ENCODE measurements at places on chromosomes 4 and X.

DNA sequence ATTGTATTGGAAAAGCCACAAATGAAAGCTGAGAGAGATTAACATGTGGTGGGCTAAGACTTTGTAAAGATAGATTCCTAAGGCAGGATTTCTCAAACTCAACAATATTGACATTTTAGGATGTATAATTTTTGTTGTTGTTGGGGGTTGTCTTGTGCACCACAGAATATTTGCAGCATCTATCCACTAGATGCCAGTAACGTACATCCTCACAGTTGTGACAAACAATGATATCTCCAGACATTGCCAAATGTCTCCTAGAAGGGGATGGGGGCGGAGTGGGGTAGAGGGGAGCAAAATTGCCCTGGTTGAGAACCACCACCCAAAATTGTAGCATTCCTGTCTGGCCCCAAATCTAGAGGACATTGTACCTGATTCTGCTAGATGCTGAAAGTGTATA lies 14.7 kb upstream of the CBR4 start:
- DNase-seq, result peak; percentile 39

DNA sequence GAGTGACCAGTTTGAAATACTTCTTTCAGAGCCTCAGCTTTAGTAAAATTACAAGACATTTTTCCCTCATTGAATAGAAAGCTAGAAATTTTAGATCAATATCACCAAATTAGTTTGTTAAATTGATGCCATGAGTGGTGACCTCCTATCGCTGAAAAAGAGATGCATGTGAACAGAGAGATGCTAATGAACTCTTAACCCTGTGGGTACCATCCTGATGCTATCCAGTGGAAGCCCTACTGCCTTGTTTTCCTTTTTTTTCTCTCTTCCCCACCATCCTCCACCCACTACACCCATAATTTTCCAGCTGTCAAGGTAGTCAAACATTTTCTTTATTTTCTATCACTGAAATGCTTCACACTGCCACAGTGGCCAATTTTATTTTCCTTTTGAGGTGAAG lies 61.9 kb downstream of the PPEF1 start:
- DNase-seq, result no peak

DNA sequence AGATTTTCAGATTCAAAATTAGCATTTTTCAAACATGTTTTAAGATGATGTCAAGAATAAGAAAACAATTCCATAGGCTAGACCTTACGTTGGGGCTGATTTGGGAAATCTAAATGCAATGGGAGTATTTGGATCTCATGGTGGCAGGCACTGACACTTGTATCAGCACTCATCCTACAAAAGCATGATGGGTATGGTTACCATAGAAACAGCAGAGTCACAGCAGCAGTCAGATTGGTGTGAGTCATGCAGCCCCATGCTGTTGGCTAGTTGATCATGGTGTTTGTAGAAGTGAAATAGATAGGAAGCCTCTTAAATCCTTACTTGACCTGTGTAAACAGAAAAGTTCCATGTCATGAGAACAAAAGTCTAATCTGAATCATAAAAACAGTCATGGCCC lies 1637.3 kb upstream of the PABPC4L start:
- DNase-seq, result peak; percentile 32

GRCh38 chrX:10518073-10518472 lies 102.3 kb downstream of the MID1 start:
- DNase-seq, result no peak

GRCh38 chr4:154015578-154015977 lies 226.7 kb upstream of the SFRP2 start:
- no peak for DNase-seq

DNA sequence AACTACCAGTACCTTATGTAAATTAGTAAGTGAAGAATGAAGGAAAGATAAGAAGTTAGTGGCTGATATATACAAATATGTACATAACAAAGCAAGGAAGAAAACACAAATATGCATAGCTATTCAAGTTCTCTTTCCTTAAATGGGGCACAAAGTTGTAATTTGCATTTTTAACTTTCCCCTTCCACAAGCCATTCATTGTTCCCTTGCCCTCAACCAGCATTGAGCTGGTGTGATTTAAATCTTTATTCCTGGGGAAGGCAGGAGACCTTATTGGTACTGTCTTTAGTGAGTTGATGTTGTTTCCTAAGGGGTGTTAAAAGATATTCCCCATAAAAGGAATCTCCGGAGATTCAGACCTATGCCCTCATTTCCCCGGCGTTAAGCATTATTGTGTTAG lies 735.3 kb downstream of the PCDH18 start:
- no peak for DNase-seq

GRCh38 chrX:153830640-153831428 lies 490 bp upstream of the PDZD4 start:
- no peak for DNase-seq

GRCh38 chr4:48275686-48276085 lies 6.0 kb upstream of the TEC start:
- DNase-seq, result no peak

All from M059J (cell line).